ENCODE measurements at places on chromosomes 3 and 15. TPM values are rescaled to one million over a fixed set of nuclear protein-coding genes. Genes with fewer than 3 reads are reported as not detected.

- DNase-seq = no peak
Observed at GRCh38 chr15:30046430-30046829, 36.3 kb upstream of the GOLGA8J start.

The SATB1 gene
- 22.3 TPM for total RNA-seq

DNA sequence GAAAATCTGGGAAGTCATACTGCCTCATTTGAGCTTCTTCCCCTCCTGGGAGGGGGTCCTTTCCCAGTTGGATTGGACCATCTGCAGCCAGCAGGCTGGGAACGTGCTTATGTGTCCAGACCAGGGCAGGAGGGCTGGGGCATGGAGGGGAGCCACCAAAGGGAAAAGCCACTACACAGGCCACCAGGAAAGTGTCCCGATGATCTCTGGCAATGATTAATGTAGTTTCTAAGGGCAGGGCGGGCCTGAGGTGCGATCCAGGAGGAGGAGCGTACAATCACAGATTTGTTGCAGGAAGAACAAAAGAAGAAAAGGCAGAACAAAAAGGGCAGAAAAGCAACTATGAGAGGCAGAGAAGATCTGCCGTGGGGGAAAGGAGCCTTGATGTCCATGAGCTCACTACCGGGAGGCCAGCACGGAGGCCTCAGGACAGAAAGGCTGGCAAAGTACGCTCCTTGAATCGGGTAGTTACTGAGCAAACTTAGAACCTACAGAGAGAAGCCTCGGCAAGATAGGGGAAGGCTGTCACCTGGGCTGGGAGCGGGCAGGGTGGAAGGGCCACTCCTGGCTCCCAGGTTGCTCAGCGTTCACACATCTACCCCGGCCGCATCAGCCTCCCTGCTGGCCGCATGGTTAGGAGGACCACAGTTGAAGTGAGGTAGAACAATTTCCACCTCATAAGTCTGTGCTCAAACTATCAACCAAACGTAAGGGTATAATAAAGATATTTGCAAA is 79.5 kb upstream of the PCSK6 start:
- DNase-seq = no peak

The FEZF2 gene
- 0.28 TPM for total RNA-seq

GRCh38 chr15:78263907-78264303 is 457 bp upstream of the DNAJA4 start:
- DNase-seq = no peak

The FOXB1 gene
- 5.9 TPM for total RNA-seq

- DNase-seq = no peak
Observed at GRCh38 chr3:126390751-126391150, 4.0 kb upstream of the CFAP100 start.

DNA sequence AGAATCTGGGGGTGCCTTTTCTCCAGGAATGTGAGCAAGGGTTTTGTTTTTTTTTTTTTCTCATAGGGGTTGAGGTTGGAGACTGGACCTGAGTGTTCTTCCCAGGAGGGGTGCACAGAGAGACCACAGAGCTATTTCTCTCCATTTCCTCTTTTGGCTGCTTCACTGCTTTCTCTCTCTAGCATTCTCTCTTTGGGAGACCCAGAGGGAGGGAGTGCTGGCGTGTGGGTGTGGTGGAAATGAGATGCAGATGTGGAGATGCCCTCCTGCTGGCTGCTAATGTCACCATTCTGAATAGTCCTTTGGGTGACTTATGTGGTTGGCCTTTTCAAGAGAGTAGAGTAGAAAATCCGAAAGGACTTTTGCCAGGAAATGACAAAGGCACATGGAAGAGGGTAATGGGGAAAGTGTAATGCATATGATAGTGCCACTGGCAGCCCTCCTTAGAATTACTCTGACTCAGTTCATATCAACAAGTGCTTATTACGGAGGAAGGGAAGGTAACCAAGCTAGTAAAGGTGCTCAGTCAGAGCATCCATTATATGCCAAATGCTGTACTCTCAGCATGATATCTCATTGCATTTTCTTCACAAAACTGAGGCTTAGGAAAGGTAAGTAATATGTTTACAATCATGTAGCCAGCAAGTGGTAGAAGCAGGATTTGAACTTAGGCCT is 1.9 kb downstream of the SYN2 start:
- DNase-seq = no peak

DNA sequence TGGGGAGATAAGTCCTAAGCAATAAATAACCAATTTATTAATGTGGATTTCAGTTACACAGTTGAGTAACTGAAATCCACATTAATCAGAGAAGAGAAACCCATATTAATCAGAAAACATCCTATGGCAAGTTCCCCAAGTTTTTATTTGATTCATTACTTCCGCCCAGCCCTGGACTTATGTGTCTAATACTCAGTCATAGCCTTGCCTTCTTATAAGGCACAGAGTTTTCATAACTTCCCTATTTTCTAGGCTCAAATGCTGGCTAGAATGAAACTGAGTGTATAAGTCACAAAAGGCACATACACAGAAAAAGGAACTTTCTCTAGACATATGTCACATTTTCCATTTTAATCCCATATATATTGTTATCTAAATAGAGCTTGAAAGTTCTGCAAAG is 28.8 kb downstream of the CD47 start:
- no peak for DNase-seq

- no peak for DNase-seq
Observed at GRCh38 chr3:123349566-123350435, 99.1 kb downstream of the ADCY5 start.

- no peak for DNase-seq
Observed at GRCh38 chr3:129424185-129424841, 4.1 kb downstream of the EFCAB12 start.

- no peak for DNase-seq
Observed at GRCh38 chr3:148718982-148719862, 21.5 kb downstream of the AGTR1 start.

The ROPN1 gene
- total RNA-seq = not detected

DNA sequence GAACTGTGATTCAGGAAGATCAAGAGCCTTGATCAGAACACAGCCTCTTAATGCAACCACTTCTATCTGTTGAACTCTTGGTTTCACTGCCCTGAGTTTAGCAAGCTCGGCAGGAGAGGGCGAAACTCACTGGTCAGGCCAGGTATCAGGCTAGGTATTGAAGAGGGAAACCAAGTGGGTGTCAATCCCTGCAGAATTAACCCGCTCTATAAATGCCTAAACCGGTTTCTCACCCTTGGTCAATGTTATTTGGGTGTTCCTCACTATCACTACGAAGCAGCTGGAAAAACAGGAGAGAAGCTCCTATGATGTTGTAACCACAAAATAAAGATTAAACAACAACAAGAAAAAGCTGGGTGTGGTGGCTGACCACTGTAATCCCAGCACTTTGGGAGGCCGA is 23.9 kb downstream of the LIPH start:
- no peak for DNase-seq

- DNase-seq = no peak
Observed at GRCh38 chr15:92906020-92906419, 5.9 kb downstream of the CHD2 start.

- DNase-seq = no peak
Observed at GRCh38 chr3:100084100-100084806, 30.0 kb downstream of the FILIP1L start.

The ISG20 gene
- total RNA-seq = 1.1 TPM

DNA sequence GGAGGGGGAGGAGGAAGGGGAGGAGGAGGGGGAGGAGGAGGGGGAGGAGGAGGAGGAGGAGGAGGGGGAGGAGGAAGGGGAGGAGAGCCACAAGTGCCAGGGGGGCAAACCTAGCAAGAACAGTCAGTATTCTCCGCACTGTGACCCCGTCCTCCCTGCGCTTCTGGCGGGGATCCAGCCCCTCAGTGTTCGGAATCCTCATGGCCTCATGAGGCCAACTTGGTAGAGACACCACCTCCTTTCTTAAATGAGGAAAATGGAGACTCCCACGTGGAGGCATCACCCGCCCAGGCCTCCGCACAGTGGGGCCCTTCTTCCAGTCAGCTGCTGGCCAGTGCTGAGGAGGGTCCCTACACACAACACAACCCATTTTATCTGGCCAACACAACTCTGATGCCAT is 163.4 kb downstream of the XXYLT1 start:
- no peak for DNase-seq

DNA sequence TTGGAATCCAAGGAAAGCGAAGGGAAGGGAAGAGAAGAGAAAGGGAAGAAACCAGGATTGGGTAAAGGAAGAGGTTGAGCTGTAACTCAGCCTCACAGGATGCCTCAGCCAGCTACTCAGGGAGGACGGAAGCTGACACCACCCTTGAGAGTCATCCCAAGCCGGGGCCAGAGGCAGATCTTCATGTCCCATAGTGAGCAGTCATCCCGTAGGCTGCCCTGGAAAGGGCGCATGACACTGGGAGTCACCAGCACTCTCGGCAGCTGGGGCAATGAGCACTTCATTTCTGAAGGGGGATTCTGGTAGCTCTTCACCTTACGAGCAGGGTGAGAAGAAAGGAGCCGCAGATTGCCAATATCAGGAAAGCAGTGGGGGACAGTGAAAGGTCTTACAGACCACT is 60.1 kb upstream of the PCSK6 start:
- DNase-seq = no peak

- DNase-seq = no peak
Observed at GRCh38 chr15:58457466-58457965, 25.7 kb downstream of the LIPC start.

GRCh38 chr3:34146596-34146995 is 348.2 kb downstream of the PDCD6IP start:
- no peak for DNase-seq

DNA sequence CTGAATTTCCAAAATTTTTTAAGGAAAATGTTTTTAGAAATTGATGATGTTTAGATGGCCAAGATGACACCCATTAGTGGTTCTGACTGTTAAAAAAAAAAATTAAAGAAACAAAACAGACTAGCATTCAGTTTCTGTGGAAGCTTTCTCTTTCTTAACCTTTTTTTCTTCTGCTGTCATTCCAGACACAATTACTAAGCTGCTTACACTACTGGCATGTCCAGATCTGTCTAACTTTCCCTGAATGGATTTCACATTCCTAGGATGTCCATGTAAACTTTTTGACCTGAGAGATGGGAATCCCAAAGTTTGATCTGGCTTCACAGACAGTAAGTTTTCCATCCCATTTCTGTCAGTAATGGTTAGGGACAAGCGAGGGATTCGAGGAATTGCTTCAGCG is 10.3 kb upstream of the MTMR10 start:
- no peak for DNase-seq

- DNase-seq = no peak
Observed at GRCh38 chr15:100517846-100518245, 10.9 kb downstream of the CERS3 start.

GRCh38 chr15:101684384-101684783 is 32.2 kb upstream of the TM2D3 start:
- no peak for DNase-seq

The PPARG gene
- not detected for total RNA-seq

GRCh38 chr15:74988007-74988800 is 7.2 kb upstream of the SCAMP5 start:
- no peak for DNase-seq

DNA sequence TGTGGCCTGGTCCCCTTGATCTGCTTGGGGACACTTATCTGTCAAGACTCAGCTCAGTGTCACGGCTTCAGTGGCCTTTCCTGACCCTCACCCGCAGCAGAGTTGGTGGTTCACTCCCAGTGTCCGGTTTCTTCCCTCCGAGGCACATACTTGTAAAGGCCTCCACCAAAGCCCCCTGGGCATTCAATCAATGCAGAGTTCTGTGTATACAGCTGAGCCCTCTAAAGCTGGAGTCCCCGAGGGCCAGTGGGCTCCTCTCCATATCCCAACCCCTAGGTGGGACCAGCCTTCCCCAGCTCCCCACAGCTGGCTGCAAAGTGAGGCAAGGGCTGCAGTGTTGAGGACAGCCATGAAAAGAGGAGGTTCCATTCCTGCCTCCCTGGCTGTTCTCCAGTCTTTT is 70.9 kb upstream of the RGMA start:
- DNase-seq = no peak

The ADGRG7 gene
- not detected for total RNA-seq

The ZBBX gene
- 1.6 TPM for total RNA-seq

GRCh38 chr3:16186086-16186485 is 11.6 kb downstream of the GALNT15 start:
- no peak for DNase-seq

DNA sequence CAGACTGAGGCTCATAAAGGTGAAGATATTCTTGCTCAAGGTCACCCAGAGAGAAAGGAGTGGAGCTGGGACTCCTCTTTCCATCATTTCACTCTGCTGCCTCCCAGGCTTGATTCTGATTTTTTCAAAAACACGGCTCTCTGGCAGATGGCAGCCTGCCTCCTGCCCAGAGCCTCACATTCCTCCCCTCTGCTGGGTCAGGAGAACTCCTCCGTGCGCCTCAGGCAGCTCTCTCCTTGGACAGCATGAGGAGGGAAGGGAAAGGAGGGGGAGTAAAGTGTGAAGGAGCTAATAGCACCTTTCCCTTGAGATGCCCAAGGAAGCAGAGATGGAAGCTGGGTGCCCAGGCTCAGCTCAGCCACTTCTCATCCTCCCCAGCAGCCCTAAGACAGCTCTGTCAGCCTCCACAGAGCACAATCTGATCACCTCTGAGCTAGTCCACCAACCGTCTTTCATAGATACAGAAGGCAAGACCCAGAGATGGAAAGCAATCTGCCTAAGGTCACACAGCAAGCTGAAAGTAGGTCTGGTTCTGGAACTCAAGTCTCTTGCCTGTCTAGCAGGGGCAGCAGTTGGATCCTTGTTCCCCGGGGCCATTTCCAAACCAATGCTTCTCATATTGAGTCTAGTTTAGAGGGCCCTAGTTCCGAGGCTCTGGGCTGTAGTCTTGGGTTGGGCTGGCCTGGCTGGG is 3.5 kb downstream of the RLBP1 start:
- no peak for DNase-seq

- DNase-seq = no peak
Observed at GRCh38 chr3:188170461-188171459, 16.8 kb downstream of the LPP start.

The FBXL2 gene
- 8.8 TPM for total RNA-seq

DNA sequence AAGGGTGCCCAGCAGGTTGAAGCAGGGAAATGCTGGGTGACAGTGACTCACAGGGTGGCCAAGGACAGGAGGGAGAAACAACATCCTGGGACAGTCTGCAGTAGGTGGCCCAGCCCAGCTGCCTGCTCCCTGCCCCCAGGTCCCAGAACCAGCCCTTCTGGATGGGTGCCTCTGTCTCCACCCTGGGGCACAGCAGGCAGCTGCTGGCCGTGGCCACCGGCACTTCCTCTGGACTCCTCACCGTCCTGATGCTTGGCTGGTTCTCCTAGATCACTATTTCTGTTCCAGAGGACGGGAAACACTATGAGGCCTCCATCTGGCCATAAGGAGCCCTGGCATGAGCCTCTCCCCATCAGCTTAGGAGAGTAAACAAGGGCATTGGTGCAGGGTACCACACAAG is 258.9 kb downstream of the XXYLT1 start:
- no peak for DNase-seq

Data from neural crest cell (in vitro differentiated cells).